NCI-H524 treated with DMSO at 0.1 percent for 48 hours (cell line): ENCODE measurements at places on chromosomes 12 and 14.

GRCh38 chr12:3680919-3681594, 71.9 kb downstream of the CRACR2A start:
- DNase-seq: no peak

DNA sequence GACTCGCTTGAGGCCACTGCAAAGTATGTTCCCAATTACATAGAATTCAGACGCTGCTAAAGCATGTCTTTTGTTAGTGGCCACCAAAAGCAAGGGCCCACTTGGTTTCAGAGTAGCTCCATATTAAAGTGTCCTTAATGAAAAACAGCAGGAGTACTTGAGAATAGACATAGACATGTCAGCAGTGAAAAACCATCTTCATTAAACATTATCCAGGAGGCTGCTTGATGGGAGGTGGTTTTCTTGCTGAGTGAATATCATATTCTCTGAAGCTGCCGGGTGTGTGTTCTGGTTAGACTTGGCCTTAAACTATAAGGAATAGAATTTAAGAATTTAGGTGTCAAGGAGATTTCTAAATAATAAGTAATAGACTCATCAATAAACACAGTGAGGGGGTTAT, 79.5 kb upstream of the CCDC198 start:
- DNase-seq: no peak

DNA sequence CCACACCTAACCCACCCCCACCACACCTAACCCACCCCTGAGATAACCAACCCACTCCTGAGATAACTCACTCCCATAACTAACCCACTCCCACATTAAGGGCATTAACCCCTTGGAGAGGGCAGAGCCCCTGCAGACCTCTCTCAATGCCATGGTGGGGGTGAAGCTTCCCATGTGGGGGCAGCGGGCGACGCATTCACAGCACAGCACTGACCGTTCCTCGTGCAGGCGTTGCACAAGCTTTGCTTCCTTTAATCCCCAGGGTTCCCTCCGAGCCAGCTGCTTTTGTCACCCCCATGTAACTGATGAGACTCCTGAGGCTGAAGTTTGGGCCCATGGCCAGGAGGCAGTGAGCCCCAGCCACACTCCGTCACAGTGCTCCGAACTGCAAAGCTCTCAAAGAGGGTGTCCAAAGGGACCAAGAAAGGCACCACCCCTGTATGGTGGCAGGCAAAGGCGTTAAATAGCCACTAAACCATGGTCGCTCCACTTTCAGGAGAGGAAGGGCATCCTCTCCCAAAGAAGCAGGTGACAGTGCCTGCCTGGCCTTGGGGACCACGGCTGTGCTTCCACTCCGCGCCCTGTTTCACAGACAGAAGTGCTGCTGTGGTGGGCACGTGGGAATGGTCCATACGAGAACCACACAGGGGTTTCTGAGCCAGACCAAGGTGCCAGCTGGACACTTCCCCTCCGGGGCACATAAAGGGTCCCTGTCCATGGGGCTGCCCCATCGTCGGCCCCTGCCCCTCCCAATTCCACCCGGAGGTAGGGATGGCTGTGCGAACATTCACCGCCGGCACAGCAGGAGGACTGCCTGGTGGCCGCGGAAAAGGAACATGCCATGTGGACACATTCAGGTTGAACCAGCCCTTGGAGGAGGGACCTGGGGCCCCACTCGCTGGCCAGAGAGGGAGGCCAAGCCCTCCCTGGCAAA, 28.3 kb downstream of the GALNT9 start:
- no peak for DNase-seq

DNA sequence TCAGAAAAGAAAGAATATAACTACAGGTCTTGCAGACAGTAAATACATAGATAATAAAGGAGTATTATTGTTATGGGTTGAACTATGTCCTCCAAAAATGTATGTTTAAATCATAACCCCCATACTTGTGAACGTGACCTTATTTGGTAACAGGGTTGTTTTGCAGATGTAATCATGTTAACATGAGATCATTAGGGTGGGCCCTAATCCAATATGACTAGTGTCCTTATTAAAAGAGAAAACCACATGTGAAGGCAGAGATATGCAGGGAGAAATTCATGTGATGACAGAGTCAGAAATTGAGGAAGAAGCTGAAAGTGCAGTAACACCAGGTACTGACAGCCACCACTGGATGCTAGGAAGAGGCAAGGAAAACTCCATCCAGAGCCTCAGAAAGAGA, 29.0 kb downstream of the MAGOHB start:
- no peak for DNase-seq
